ENCODE measurements at places on chromosomes 16 and 17.

GRCh38 chr16:84115919-84116719, 623 bp downstream of the MBTPS1 start:
- DNase-seq = peak; percentile 19

GRCh38 chr16:18797746-18798145, 3.6 kb downstream of the ARL6IP1 start:
- no peak for DNase-seq

DNA sequence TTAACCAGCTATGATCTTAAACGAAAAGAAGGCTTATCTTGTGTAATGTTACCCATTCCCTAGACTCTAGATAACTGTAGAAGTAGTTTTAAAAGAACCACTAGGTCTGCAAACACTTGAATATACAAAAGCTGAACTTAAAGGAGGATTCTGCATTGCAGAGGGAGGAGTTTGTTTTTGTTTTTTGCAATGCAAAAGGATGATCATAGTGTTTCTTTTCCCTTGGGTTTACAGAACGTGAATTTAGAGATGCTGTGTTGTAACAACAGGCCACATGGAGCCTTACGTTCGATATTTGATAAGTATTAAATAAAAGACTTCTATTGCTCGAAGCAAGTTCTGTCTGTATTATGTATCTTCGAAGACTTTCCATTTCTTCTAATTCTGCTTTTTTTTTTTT, 77.6 kb downstream of the CHD9 start:
- no peak for DNase-seq

GRCh38 chr17:76193591-76193990, 46.7 kb downstream of the RNF157 start:
- no peak for DNase-seq

- DNase-seq = no peak
These were observed 70.2 kb upstream of the NETO2 start for GRCh38 chr16:47213761-47214440.

DNA sequence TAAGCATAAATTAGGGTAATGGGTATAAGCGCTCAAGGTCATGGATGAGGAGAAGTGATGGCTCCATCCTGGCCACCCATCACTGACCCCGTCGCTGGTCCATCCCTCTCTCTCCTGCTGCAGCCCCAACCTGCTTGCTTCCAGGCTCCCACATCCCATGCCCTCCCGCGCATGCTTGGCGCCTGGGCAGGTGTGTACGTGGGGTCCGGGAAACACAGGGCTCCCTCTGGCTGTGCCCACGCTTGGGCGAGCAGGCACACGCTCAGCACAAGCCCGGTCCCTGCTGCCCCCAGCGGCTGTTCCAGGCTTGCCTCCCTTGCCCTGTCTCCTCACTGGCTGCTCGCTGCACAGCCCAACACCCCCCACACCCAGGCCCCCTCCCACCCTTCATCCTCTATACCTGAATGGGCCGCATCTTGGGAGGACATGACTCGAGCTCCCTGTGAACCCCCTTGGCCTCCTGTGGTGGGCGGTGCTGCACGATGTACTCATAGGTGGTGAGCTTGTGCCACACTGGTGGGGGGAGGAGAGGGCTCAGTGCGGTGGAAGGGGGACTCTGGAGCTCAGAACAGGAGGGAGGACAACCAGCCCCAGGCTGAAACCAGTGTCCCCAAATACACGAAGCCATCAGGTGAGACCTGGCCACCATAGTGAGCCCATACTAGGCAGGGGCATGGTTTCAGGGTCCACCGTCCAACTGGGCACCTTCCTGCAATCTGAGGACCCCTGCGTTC, 4.7 kb upstream of the TPPP3 start:
- DNase-seq = no peak

- DNase-seq = no peak
These were observed 14.9 kb upstream of the STAT3 start for GRCh38 chr17:42403150-42403549.

DNA sequence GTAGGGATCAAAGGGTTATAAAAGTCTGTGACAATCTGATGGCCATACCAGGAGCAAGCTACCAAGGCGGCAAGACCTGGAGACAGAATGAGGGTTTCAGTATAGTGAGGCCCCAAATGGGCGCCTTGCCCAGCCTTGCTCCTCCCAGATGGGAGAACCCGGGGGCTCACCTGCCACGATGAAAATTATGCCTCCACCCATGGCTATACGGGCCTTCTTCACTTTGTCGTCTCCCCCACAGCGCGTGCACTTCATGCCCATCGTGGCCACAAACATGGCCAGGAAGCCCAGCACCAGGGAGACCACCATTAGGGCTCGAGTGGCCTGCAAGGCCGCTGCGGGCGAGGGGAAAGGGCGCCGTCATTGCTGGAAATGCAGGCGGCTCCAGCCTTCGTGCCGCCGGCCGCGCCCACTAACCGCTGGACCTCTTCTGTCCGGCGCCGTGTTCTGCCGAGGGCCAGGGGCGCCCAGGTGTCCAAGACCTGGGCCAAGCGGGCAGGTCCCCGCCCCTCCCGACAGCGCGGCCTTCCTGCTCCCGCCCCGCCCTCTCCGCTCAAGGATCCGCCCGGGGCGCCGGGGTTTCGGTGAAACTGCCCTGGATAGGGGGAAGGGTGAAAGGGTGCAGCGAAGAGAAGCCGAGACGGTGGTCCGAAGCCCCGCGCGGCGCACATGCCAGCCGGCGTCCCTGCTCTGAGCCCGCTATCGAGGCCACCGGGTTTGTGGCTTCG, 1.5 kb downstream of the CLDN7 start:
- DNase-seq = peak; percentile 41

DNA sequence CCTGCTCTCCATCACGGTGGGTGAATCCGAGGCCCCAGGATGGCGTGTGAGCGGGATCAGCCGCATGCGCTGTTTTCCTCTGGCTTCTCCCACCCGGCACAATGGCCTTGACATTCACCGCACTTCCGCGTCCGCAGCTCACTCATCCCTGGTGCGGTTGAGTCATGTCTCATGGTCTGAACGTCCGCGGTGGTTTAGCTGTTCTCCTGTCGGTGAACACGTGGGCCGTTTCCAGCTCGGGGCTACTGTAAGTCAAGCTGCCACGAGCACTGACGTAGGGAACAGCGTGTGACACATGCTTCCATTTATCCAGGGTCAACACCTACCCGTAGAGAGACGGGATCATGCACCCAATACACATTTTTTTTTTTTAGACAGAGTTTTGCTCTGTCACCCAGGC, 15.3 kb upstream of the CACNA1H start:
- no peak for DNase-seq

GRCh38 chr16:50303041-50303604, 36.8 kb downstream of the ADCY7 start:
- DNase-seq = no peak

DNA sequence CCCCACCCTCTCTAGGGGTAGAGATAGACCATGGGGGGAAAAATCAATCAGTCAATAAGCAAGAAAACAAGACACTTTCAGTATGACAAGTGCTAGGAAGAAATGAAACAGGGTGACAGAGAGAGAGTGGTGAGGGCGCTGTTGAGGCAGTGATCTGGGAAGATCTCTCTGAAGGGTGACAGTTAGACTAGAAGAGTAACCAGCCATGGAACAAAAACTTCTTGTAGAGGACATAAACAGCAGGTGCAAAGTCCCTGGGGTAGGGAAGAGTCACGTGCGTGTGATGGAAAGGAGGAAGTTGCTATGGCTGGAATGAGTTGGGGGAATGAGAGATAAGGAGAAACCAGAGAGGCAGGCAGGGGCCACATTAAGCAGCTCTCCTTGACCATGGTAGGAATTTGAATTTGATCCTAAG, 16.8 kb upstream of the EMP2 start:
- no peak for DNase-seq

DNA sequence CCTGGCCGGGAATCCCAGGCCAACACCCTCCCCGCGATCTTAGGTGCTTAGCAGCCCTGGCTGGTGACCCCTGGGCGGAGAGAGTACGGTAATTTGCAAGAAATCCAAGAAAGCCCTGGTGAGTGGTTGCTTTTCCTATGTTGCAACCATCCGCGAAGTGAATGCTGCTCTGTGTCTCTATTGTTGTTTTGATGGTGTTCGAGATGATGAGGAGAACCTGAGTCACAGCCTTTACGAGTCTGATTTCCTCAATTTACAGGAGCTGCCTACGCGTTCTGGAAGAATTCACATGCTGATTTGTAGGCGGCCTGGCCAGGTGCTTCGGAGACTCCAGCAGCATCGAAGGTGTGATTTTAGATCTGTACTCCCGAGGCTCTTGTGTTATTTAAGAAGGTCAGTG, 63.3 kb downstream of the TMEM235 start:
- no peak for DNase-seq

DNA sequence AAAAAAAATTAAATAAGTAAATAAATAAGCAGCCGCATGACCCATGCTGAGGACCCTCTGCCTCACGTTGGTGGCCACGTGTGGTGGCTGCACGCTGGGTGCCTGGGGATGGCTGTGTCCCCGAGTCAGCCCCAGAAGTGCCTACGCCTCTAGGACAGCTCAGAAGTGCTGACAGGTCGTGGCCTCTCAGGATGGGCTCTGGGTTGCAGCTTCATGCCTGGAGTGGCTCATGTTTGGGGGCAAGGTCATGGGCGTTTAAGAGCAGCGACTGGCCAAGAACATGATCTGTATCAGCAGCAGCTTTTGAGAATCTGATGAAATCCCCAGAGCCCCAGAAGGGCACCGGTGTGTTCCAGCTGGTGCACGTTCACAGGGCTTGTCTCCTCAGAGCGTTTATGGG, 26.8 kb upstream of the CAPN15 start:
- no peak for DNase-seq

- no peak for DNase-seq
These were observed 10.1 kb downstream of the TNFRSF13B start for GRCh38 chr17:16961792-16962191.

- peak; percentile 81 for DNase-seq
These were observed 9.5 kb upstream of the ARL4D start for GRCh38 chr17:43389046-43389947.

- DNase-seq = peak; percentile 90
These were observed 9.1 kb downstream of the IGFBP4 start for GRCh38 chr17:40452216-40452787.

DNA sequence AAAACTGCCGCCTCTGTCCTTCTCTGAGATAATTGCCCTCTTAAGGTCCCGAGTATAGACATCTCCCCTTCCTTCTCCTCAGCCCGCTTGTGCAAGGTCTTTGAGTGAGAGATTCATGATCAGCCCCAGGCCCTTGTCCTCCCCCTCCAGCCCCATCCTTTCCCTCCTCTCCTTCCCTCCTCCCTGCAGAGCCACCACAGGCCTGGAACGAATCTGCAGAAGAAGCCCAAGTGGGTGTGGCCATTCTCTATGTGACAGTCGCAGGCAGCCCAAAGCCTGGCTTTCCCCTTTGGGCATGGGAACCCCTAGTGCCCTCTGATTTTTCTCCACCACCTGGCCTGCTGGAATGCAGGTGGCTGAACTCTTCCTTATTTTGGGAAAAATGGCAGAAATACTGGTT, 7.2 kb upstream of the NDRG4 start:
- DNase-seq = no peak

DNA sequence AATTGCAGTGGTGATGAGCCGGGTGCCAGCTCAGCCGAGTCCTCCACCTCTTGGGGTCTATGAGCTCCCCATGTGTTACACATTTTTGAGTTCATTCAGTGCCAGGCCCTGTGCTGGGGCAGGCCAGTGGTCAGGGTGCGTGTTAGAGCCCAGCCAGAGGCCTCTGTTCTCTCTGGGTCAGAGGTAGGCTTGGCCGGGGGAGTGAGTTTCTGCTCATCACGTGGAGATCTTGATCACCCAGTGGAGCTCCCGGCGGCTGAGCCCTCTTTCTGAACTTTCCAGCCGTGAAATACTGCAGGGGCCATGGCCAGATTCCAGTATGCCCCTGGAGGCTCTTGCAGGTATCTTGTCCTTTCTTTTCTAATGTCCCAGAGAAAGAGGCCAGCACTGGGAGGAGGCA, 93.0 kb downstream of the RAP1GAP2 start:
- no peak for DNase-seq

DNA sequence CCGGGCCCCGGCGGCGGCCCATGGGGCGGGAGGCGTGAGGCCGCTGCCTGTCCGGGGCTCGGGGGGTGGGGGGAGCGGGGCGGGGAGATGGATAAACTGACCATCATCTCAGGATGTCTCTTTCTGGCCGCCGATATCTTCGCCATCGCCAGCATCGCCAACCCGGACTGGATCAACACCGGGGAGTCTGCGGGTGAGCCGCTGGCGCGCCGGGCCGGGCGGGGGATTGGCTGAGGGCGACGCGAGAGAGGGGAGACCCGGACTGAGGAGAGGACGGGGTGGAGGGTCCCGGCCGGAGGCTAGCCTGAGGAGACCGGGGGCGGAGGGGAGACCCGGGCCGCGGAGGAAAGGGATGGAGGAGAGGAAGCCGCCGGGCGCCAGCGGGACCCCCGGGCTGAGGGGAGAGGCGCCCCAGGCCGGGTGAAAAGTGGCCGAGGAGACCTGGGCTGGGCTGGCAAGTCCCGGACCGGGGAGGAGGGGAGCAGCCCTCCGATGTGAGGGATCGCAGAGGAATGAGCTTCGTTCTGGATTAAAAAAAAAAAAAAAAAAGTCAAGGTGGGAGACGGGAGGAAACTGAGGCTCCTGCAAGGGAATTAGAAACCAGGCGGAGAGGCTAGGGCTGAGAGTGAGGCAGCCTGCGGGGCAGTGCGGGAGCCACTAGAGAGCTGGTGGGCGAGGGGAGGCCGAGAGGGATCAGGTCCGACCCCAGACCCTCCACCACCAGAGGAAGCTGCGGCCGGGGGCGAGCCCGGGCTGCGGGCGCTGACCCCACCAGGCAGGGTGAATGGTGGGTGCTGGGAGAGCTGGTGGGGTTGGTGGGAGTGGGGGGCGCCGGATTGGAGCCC, 526 bp downstream of the MOSMO start:
- DNase-seq = peak; percentile 26

DNA sequence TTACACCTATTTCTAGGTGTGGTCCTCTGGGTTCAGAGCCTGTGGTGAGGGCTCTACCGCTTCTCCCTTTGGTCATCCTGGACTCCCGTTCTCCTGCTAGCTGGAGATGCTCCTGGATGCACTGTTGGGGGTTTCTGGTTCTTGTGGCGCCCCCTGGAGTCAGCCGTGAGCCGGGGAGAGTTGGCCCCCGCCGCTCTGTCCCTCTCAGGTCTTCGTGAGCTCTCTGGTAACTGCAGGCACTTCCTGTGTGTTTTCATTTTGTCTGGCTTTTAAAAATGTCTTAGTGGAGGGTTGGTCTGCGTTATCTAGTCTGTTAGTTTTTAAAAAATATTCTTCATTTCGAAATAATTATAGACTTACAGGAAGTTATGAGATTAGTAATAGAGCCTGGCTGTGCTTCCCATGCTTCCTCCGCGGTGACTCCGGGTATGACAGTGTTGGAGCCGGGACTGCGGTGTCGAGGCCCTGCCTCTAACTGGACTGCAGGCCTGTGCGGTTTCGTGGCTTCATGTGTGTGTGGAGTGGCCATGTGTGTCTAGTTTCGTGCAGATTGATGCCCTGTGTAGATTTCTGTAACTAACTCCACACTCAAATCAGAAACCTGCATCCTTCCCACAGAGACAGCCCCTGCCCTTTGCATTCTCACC, 78.0 kb upstream of the ZNF750 start:
- DNase-seq = peak; percentile 20

GRCh38 chr16:16983582-16983981, 487.2 kb downstream of the XYLT1 start:
- DNase-seq = no peak

- DNase-seq = no peak
These were observed 38.4 kb downstream of the HIC1 start for GRCh38 chr17:2093349-2093748.

- DNase-seq = no peak
These were observed 47.9 kb upstream of the CPHXL start for GRCh38 chr16:75774197-75774596.
